Stimulated activated naive B cell treated with anti-CD40 and anti-IgM and Interleukin-4, amounts not matched to agents 10 μg/mL and 1 μg/mL and 100 μg/mL, for 72 hours (primary cell): ENCODE measurements at places on chromosomes 6 and 20.

- DNase-seq: no peak
- no peaks in the 10 kb centered on the region for H3K36me3 ChIP-seq
- H3K4me3 ChIP-seq: peak within 1 kb of the TSS; percentile 79
- H3K4me1 ChIP-seq: peaks cover 9% of the 10 kb centered on the region
- no peaks in the 10 kb centered on the region for H3K27me3 ChIP-seq
Observed at GRCh38 chr20:36541227-36541767, at the start of gene MYL9. Gene MYL9 (plus strand): TSS chr20:36541519. CDS start chr20:36544885, 3,366 bp downstream.

DNA sequence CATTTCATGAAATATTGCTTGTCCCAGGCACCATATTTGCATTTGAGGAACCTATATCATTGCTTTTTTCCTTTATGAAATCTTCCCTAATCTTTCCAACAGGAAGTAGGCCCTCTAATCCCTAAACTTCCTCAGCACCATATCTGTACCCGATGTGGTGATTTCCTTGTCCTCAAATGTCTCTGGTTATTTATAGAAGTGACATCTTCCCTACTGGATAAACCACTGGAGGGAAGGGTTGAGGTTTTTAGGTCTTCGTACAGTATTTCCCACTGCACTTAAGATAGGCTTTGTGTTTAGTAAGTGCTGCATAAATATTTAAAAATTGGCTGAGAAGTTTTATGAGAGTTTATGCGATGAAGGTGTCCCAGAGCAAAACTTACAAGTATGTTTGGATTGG, 54.9 kb upstream of the TMEM170B start:
- H3K36me3 ChIP-seq: no peaks in the 10 kb centered on the region
- DNase-seq: no peak
- no peaks in the 10 kb centered on the region for H3K27me3 ChIP-seq
- no peak overlapping the region for H3K4me3 ChIP-seq
- H3K4me1 ChIP-seq: no peaks in the 10 kb centered on the region
- H3K27ac ChIP-seq: no peak overlapping the region

- H3K27ac ChIP-seq: no peak overlapping the region
- peaks cover 2% of the 10 kb centered on the region for H3K4me1 ChIP-seq
- H3K4me3 ChIP-seq: no peak overlapping the region
- no peaks in the 10 kb centered on the region for H3K27me3 ChIP-seq
- DNase-seq: no peak
Observed at GRCh38 chr6:107244082-107244741, 128.9 kb upstream of the BEND3 start.

DNA sequence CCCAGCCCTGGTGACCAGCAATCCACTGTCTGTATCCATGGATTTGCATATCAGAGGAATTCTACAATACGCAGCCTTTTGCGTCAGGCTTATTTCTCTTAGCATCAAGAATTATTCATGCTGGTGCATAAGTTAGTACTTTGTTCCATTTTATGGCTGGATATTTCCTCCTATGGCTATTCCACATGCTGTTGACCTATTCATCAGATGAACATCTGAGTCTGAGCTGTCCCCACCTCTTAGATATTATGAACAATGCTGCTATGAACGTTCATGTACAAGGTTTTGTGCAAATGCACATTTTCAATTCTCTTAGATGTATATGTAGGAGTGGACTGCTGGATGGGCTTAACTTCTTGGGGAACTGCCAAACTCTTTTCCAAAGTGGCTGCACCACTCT, 79.0 kb upstream of the CST7 start:
- H3K4me3 ChIP-seq: no peak overlapping the region
- peaks cover 18% of the 10 kb centered on the region for H3K4me1 ChIP-seq
- no peak for DNase-seq
- no peak overlapping the region for H3K27ac ChIP-seq

- no peak for DNase-seq
- no peak overlapping the region for H3K27ac ChIP-seq
- no peak overlapping the region for H3K4me3 ChIP-seq
- no peaks in the 10 kb centered on the region for H3K4me1 ChIP-seq
- no peaks in the 10 kb centered on the region for H3K36me3 ChIP-seq
- H3K27me3 ChIP-seq: peaks cover 22% of the 10 kb centered on the region
Observed at GRCh38 chr20:61438285-61438684, 186.2 kb downstream of the CDH4 start.

DNA sequence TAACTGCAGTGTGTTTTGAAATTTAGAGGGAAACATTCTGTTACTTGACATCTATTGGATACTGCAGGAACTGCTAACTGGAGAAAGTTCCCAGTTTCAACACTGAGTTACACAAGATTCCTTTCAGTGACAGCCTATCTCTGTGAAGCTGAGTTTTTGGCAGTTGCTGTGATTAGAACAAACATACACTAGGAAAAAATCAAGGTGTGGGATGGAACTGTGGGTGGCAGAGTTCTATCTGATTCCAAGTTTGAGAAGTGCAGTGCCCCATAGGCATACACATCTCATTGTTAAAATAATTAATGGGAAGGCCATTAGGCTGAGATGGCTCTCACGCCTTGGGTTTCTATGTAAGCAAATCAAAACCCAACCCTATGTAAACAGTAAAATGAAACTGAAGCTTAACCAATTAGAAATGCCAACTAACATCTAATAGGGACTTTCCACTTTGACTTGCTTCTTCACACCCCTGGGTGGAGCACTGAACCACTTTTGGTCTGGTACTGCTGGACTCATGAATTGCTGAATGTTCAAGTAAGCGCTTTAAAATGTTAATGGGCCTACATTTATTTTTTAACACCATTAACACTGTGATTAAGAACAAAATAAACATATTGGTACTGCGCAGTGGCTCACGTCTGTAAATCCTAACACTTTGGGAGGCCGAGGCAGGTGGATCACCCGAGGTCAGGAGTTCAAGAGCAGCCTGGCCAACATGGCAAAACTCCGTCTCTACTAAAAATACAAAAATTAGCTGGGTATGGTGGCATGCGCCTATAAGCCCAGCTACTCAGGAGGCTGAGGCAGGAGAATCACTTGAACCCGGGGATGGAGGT, 55.2 kb upstream of the TBC1D7 start:
- H3K27ac ChIP-seq: peak overlapping the region; percentile 56
- DNase-seq: peak; percentile 35
- no peaks in the 10 kb centered on the region for H3K27me3 ChIP-seq
- H3K4me3 ChIP-seq: no peak overlapping the region

DNA sequence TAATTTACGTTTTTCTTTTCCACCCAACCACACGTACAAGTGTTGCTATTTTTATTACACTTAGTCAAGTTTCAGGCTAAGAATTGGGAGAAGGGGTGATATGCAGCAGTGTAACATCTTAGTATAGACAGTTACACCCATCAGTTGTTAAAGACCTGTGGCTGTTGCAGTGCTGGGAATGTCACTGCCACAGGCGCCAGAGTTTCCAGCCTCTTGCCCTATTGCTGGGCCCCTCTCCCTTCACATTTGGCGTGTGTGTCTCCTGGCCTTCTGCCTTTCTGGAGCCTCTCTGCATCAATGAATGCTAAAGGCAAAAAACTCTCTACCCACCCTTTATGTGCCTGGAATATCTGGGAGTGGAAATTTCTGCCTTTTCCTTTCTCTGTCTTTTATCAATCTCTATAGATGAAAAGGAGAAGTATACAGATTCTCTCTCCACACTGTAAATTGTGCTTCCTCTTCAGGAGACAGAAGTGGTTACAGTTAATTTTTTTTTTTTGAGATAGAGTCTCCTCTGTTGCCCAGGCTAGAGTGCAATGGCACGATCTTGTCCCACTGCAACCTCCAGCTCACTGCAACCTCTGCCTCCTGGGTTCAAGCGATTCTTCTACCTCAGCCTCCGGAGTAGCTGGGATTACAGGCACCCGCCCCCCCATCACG, 73.0 kb downstream of the TIAM2 start:
- no peaks in the 10 kb centered on the region for H3K36me3 ChIP-seq
- no peak overlapping the region for H3K27ac ChIP-seq
- no peak for DNase-seq
- no peak overlapping the region for H3K4me3 ChIP-seq

DNA sequence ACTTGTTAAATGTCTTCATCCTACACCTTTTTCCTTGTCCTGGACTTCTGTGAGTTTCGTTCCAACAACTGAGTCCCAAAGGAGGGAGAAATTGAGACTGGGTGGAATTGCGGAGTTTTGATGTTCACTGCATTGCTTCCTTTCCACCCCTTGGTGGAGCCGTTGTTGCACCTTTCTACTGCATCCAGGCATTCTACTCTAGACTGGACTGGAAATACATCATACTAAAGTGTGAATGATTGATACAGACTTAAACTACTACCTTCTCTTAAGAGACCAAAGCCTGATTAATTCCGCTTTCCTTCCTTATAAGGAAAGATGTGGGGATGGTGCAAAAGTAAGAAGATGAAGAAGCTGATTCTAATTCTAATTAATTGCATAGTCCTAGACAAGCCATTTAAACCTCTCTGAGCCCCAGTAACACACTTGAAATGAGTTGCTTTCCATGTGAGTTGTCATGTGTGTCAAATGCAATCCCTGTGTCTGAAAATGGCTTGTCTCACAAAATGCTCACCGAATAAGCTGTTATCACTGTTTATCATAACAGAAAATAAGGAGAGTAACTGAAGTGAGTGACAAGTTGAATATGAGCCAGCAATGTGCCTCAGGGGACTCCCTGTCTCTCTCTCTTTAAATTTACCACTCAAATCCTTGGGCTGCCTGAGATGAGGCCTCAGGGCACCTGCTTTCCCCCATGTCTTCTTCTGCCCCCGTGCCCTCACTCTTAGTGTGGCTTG, 338.3 kb upstream of the CHD6 start:
- H3K4me1 ChIP-seq: no peaks in the 10 kb centered on the region
- no peak for DNase-seq
- H3K27me3 ChIP-seq: peaks cover 11% of the 10 kb centered on the region
- peaks cover 2% of the 10 kb centered on the region for H3K36me3 ChIP-seq
- no peak overlapping the region for H3K4me3 ChIP-seq

- no peak for DNase-seq
- H3K27me3 ChIP-seq: peaks cover 26% of the 10 kb centered on the region
- H3K36me3 ChIP-seq: no peaks in the 10 kb centered on the region
- H3K27ac ChIP-seq: peak overlapping the region; percentile 44
- peak overlapping the region; percentile 18 for H3K4me3 ChIP-seq
Observed at GRCh38 chr6:28567506-28567905, 41.8 kb downstream of the GPX5 start.

- H3K4me1 ChIP-seq: no peaks in the 10 kb centered on the region
- H3K36me3 ChIP-seq: peaks cover 4% of the 10 kb centered on the region
- H3K27me3 ChIP-seq: no peaks in the 10 kb centered on the region
- H3K27ac ChIP-seq: no peak overlapping the region
- DNase-seq: no peak
Observed at GRCh38 chr6:105676857-105677256, 274.0 kb upstream of the PREP start.

DNA sequence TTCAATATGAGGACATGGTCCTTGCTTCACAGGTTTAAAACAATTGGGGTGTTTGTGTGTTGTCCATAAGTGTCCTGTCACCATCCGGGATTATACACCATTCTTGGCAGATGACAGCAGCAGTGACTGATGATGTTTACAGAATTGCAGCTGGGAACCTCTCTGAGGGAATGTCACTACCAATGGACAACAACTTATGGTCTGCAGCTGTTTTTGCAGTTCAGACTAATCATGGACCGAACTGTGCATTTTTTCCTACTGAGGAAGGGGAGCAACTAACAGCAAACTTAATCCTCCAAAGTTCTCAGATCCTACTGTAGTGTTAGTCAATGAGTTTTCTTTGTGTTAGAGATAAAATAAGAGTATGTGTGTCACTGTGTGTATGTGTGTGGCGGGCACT, 26.0 kb downstream of the FAM229B start:
- no peaks in the 10 kb centered on the region for H3K27me3 ChIP-seq
- no peak for DNase-seq
- no peak overlapping the region for H3K4me3 ChIP-seq
- no peak overlapping the region for H3K27ac ChIP-seq
- H3K36me3 ChIP-seq: no peaks in the 10 kb centered on the region

- peaks cover 8% of the 10 kb centered on the region for H3K4me1 ChIP-seq
- no peak overlapping the region for H3K4me3 ChIP-seq
- peaks cover under 1% of the 10 kb centered on the region for H3K36me3 ChIP-seq
- no peak overlapping the region for H3K27ac ChIP-seq
- DNase-seq: no peak
- no peaks in the 10 kb centered on the region for H3K27me3 ChIP-seq
Observed at GRCh38 chr6:52368002-52368401, 6.1 kb downstream of the PAQR8 start.

- H3K27me3 ChIP-seq: no peaks in the 10 kb centered on the region
- peaks cover 19% of the 10 kb centered on the region for H3K4me1 ChIP-seq
- H3K4me3 ChIP-seq: no peak overlapping the region
- H3K36me3 ChIP-seq: peaks cover 2% of the 10 kb centered on the region
- no peak overlapping the region for H3K27ac ChIP-seq
Observed at GRCh38 chr6:129673748-129674147, 36.2 kb downstream of the ARHGAP18 start.

- H3K36me3 ChIP-seq: no peaks in the 10 kb centered on the region
- no peak for DNase-seq
- H3K4me3 ChIP-seq: no peak overlapping the region
- no peaks in the 10 kb centered on the region for H3K4me1 ChIP-seq
Observed at GRCh38 chr6:81894788-81895271, 142.3 kb upstream of the TENT5A start.

DNA sequence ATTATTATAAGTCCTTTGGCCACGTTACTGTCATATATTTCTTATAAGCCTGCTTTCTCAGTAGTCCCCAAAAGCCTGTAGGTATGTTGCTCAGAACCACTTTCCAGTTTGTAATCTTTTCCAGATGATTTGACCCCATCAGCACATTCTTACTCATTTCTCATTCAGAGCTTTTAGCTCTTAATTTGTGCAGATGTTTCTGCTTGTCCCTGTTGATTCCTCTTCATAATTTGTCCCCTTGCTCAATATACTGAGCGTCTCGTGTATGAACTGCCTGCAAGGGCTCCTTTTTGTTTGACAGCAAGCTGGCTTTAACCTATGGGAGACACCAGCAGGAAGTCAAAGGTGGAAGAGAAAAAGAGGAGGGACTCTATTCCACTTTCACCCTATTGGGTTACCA, 733.8 kb upstream of the GJE1 start:
- peaks cover 6% of the 10 kb centered on the region for H3K4me1 ChIP-seq
- no peaks in the 10 kb centered on the region for H3K27me3 ChIP-seq
- DNase-seq: no peak

GRCh38 chr6:26019261-26019830, 56.7 kb downstream of the TRIM38 start:
- H3K27me3 ChIP-seq: no peaks in the 10 kb centered on the region
- peaks cover 22% of the 10 kb centered on the region for H3K4me1 ChIP-seq
- H3K4me3 ChIP-seq: peak overlapping the region; percentile 64
- H3K27ac ChIP-seq: peak overlapping the region; percentile 100
- H3K36me3 ChIP-seq: peaks cover 2% of the 10 kb centered on the region

DNA sequence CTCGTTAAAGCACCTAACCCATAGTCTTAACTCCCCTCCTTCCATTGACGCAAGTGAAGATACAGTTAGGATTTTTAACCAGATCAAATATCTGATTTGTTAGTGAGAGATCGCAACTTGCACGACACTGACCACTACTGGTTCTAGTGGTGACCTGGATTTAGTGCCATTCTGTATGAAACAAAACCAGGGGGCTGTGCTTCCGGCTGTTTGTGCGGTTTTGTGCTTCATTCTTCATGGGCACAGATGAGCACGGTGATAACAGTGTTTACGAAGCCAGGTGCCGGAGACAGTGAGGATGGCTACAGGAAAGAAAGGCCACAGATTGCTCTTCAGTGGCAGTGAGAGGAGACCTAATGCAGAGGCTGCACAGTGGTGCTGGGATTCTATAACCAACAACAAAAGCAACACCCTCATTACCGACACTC, 75.5 kb downstream of the NOL4L start:
- peak overlapping the region; percentile 8 for H3K4me3 ChIP-seq
- H3K27ac ChIP-seq: peak overlapping the region; percentile 65
- no peak for DNase-seq
- H3K4me1 ChIP-seq: peaks cover 24% of the 10 kb centered on the region

- peaks cover 10% of the 10 kb centered on the region for H3K4me1 ChIP-seq
- no peak overlapping the region for H3K27ac ChIP-seq
- H3K27me3 ChIP-seq: no peaks in the 10 kb centered on the region
- H3K36me3 ChIP-seq: no peaks in the 10 kb centered on the region
- H3K4me3 ChIP-seq: no peak overlapping the region
Observed at GRCh38 chr6:21965953-21966539, 330.8 kb downstream of the PRL start.
